D721Med (cell line): ENCODE measurements at places on chromosomes 13 and 19.

DNA sequence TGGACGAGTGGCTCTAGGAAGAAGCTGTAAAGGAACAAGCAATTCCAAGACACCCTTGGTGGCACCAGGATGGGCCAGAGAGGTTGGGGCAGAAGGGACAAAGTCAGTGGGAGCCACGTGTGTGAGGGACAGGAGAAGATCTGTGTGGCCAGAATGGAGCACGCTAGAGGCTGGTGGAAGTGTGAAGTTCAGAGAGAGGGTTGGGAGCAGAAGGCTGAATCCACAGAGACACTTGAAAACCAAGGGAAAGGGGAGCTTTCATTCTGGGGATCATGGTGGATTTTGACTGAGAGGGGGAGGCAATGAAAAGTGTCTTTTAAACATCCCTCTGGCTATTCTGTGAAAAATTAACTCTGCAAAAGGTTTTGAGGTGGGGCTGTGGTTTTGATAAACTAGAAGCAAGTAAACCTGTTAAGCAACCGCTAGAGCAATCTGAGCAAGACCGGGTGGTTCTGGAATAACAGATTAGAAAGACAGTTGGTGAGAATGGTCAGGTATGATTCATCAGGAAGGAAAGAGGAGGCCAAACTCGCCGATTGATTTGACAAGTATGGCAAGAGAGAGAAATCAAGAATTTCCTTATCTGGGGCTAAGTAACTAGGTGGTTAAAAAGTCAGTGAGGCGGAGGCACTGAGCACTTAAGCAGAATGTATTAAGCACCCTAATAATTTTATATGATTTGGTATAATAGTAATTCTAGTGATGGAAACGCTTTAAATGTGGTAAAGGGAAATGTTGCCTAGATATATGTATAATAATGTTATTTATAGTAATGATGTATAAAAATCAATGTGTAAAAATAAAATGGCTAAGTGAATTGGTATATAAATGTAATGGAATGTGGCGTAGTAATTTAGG is 140.0 kb downstream of the MYO16 start:
- no peak for DNase-seq

DNA sequence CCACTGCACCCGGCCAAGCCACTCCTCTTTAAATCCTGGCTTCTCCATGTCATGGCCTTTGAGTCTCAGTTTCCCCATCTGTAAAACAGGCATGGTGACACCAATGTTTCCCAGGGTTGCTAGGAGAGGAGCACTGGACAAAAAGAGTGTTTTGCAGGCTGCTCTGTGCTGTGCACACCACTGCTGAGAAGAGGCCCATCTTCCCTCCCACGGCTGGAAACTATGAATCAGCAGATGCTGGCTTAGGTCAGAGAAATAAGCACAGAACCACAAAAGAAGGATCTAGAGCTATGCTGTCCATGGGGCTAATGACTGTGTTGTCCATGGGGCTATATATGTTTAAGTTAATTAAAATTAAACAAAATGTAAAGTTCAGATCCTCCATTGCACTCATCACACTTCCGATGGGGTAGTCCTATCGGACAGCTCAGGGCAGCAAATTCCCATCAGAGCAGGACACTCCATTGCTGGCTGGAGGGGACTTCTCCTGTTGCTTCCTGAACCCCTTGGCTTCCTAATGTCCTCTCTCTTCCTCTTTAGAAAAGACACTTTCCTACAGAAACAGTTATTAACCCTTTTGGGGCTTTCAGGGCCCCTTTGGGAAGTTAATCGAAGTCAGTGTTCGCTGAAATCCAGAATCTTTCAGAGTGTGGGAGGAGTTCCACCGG is 37.1 kb downstream of the TSHZ3 start:
- DNase-seq: no peak

- DNase-seq: no peak
Measured at GRCh38 chr13:83214452-83214851, 667.8 kb downstream of the SLITRK1 start.

DNA sequence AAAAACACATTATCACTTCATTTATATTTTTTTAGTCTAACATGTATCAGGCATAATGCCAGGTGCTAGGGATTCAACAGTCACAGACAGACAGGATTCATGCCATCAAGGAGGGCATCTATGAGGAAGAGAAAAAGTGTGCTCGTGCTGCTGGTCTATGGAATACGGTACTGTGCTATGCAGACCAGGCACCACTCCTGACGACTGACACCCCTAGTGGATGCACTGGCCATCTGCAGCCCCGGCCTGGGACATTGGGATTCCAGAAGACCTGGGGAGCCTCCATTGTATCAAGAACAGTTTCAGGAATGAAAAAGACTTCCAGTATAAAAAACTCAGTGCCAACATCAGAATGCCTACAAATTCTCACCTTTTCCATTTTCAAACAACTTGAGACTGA is 94.0 kb downstream of the KLF12 start:
- DNase-seq: no peak

GRCh38 chr13:21723807-21724505 is 53.1 kb downstream of the FGF9 start:
- DNase-seq: no peak

DNA sequence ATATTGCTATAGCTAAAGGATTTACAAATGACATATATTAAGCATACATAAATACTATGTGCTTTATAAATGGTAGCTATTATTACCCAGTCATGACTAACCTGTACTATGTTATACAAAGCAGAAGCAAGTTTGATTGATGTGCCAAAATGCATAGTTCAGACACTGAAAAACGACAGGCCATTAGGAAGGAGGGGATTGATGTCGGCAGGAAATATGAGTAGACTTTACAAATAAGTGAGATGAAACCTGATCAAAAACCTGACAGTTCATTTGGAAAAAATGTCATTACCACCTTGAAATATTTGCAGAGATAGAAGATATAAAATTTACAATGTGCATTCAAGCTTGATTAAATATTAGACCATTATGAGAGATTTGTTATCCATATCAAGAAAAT is 38.8 kb upstream of the TPP2 start:
- DNase-seq: no peak

- DNase-seq: no peak
Measured at GRCh38 chr13:28349907-28350654, 144.8 kb downstream of the FLT1 start.

- DNase-seq: no peak
Measured at GRCh38 chr13:32910530-32910929, 105.7 kb upstream of the KL start.

DNA sequence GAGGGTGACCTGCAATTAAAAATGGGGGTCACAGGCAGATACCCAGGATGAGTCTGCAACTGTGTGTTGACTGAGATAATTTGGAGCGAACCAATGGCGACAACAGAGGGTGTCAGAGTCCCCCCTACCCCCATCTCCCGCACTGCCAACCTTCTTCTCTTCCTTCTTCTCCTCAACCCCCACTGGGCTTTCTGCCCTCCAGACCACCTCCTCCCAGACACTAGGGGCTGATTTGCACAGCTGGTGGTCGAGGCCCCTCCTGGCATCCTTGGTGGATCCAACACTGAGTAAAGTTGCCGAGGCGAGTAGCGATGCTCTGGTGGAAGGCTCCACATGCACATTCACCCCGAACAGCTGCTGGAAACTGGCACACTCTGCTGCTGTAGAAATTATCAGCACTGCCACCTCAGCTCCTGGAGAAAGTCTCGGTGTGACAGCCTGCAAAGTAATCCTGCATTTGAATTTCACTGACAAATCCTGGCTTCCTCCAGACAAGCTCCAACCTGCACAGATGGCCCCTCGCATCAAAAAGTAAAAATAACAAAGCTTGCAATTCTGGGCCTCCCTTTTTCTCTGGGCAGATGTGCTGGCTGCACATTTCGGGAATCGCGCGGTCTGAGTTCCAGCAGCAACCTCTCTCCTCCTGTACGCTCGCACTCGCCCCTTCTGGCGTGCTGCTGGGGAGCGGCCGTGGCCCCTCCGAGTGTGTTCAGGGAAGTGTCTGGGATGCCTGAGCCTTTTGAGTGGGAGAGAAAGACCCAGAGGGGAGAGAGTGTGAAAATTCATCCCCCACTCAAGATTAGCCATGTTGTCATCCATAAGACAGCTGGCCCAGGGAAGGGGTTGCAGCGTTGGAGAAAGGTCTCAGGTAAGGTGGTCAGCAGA is 28.5 kb downstream of the CCNE1 start:
- DNase-seq: no peak

- no peak for DNase-seq
Measured at GRCh38 chr13:75541287-75541686, 3.6 kb upstream of the COMMD6 start.

GRCh38 chr19:17762505-17763229 is 11.4 kb downstream of the FCHO1 start:
- peak; percentile 18 for DNase-seq

DNA sequence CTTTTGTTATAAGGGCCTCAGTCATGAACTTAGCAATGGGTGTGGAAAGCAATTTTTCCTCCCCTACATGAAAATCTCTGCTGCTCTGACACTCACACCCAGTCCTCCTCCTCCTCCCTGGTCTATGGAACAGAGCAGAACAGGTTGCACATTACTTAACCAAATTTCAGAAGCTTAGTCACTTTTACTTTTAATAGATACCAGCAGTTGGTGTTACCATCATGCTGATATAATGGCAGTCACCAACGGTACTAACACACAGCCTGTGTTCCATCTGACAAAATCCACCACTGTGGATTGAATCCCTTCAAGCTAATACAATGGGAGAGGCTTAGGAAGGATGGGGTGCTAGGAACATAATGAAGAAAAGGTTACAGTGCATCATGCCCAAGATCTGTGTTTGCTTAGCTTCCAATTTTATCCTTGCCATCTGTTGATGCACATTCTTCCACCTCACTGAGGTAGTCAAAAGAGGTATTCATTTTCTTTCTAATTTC is 9.8 kb downstream of the TPT1 start:
- no peak for DNase-seq

GRCh38 chr19:49968279-49968922 is 7.4 kb upstream of the SIGLEC11 start:
- no peak for DNase-seq

- DNase-seq: no peak
Measured at GRCh38 chr19:34259367-34260095, 5.2 kb downstream of the GARRE1 start.

- no peak for DNase-seq
Measured at GRCh38 chr19:3670796-3671679, 29.2 kb downstream of the PIP5K1C start.

DNA sequence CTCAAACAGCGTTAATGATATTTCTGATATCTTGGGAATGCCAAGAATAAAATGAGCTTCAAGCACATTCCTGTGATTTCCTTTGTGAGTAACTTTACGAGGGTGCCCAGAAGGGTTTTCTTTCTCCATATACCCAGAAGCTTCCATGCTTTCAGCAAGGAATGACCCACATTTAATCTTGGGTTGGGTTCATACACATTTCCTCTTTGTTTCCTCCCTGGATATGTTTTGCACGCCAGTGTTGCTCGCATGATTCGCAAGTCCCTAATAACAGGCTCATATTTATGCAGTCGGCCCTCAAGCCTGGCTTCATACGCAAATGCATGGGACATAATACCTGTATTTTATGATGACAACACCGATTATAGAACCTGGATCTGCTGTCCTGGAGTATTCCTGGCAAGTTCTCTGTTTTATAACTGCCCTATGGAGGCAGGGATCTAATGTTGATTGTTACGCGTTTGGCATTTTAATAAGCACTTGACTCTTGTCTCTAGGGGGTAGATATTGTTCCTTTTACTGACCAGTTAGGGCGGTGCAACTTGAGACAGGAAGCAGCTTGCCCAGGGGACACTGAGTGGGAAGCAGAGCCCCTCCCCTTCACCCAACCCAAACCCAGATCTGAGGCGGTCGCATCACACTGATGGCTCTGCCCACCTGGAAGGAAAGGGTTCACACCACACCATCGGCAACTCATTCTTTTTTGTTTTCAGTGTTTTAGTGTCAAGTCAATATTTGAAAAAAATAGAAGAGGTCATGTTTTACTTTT is 220.4 kb upstream of the SOX1 start:
- DNase-seq: no peak

GRCh38 chr19:39200803-39201115 is 3.3 kb downstream of the SYCN start:
- no peak for DNase-seq

- DNase-seq: no peak
Measured at GRCh38 chr13:42702716-42703115, 78.7 kb upstream of the FAM216B start.

GRCh38 chr19:43596842-43597461 is 557 bp downstream of the ZNF576 start:
- no peak for DNase-seq

DNA sequence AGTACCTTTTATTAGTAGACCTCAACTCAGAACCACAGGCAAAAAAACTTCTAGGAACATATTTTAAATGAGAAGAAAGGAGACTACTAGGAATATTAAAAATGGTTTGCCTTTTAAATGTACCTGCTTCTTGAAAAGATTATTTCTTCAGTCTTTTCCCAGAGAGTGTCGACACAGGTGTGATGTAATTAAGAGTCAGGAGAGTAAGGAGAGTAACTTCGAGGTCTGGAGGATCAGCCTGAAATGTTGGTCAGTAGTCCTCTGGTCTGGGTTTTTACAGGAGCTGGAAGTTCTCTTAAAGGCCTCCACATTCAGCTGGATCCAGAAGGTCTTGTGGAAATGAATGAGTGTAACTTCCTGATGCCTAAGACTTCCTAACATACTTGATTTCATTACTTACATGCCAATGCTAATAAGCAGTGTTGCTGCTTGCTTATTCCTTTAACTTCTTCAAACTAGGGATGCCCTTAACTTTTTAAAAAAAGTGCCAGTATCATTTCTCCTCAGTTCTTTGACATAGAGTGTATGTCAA is at the start of gene KCTD4:
Gene KCTD4, minus strand, starts transcription at position 345 of the 532 bp plus-strand sequence. CDS start 6,478 bp downstream, outside the sequence.
- DNase-seq: no peak

DNA sequence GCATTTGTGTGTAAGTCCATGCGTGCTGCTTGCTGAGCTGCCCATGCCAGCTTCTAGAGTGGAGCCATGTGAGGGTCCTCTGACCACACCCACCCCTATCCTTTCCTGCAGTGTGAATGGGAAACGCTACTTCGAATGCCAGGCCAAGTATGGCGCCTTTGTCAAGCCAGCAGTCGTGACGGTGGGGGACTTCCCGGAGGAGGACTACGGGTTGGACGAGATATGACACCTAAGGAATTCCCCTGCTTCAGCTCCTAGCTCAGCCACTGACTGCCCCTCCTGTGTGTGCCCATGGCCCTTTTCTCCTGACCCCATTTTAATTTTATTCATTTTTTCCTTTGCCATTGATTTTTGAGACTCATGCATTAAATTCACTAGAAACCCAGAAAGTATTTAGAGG is 10.3 kb downstream of the TBCB start:
- DNase-seq: no peak

DNA sequence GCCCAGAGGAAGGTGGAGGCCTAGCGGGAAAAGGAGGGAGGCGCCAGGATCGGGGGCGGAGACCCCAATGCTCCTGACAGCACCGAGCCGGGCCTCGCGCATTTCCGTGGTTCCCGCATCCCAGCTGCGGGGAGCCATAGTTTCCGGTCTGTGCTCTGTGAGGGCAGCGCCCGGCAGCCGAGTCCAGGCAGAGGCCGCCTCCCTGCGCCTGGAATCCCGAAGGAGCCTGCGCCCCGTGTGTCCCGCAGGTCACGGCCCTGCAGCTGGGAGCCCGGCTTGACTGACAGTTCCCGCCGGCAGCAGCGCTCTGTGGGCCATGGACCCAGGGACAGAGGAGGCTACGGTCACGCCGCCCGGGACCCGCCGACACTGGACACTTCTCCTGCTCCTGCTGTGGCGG is 74.6 kb upstream of the C13orf46 start:
- no peak for DNase-seq
